GM12891 (cell line): ENCODE measurements at places on chromosomes 4 and X.

DNA sequence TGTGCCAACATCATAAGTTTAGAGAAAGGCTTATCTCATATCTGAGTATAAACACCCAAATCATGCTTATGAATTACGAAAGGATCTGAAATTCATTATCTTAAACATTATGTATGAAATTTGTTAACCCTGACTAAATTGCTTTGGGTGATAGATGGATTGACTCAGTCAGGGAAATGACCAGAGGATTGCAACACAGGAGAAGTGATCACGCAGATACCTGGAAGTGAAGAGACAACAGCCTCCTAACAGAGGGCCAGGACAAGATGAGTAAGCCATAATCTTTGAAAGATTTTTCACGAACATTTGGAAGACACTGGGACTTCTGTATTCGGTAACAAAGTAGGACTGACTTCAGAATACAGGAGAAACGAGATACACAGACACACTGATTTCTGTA is 363.4 kb downstream of the DMD start:
- no peak for DNase-seq

- DNase-seq, result no peak
These were observed 1224.5 kb downstream of the PCDH18 start for GRCh38 chr4:136307765-136308164.

DNA sequence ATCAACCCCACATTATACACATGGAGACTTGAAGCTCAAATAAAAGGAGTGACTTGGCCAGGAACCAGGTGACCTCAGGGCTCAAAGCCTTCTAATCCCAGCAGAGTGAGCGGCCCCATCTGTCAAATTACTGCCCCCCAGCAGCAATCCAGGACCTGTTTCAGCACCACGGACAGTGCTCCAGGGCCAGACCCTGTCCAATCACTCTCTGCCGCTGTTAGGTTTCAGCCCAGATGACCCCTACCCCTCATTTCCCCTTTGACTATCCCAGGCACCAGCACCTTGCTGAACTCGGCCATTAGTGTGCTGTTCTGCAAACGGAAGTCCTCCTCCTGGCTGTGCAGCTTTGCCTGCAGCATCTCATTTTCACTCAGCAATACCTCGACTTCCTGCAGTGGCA is 5.1 kb downstream of the GRIPAP1 start:
- DNase-seq, result no peak

DNA sequence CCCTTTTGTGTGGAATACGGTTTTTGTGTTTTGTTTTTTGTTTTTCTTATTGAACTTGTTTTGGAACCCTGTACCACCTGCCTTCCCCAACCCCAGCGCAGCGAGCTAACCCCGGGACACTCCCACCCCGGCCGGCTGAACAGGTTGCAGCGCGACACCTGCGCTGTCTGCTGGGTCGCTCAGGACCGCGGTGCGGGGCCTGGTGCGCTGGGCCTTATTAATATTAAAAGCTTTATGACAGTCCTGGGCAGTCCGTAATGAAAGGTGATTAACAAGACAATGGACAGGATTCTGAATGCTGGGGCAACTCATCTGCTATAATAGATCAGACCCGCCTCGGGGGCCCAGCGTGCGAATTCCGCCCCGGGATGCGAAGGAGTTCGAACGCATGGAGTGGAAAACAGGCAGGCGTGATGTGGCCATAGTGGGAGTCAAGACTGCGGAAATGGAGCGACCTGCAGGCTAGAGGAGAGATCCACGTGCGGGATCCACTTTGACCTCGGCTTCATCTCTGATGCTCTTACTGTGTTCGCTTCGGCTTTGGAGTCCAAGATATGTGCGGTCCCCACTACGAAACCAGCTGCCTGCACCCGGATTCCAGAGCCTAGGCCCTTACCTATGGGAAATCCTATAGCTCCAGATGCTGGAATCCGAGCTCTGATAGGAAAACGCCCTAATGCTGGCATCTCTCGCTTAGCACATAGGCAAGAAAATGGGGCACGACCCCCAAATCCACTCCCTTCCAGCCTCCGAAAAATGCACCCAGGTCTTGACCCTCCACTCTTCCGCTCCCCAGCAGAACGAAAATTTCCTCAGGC is 69.0 kb upstream of the TMEM33 start:
- DNase-seq, result no peak

- no peak for DNase-seq
These were observed 3.2 kb downstream of the ALB start for GRCh38 chr4:73407227-73407673.

DNA sequence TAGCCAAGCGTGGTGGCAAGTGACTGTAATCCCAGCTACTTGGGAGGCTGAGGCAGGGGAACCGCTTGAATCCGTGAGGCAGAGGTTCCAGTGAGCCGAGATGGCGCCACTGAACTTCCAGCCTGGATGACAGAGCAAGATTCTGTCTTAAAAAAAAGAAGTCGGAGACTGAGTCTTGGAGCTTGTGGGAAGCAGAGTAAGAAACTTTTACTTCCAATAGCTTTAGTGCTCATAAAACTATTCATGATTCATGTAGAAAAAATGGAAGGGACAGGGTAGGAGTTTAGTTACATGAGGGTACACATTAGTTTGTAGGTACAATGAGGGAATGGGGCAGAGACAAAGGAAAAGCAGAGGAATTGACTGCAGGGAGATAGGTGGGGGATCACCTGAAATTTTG is 19.3 kb downstream of the RAP2C start:
- no peak for DNase-seq

DNA sequence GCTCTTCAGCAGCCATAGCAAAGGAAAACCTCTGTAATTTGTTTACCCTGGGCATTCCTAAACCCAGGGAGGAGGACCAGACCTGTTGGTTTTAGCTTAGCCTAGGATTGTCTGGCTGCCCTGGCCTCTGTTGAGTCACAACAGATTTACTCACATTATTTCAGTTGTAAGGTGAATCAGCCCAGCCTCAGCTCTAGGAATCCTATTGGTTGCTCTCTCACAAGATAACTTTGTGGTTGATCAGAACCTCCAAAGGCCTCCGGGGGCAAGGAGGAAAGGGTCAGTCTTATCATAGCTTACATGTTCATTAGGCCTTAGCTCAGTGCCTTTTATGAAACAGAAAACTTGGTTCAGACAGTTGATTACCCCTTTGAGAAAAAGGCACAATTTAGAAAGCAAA is 41.0 kb downstream of the PDK3 start:
- DNase-seq, result no peak

DNA sequence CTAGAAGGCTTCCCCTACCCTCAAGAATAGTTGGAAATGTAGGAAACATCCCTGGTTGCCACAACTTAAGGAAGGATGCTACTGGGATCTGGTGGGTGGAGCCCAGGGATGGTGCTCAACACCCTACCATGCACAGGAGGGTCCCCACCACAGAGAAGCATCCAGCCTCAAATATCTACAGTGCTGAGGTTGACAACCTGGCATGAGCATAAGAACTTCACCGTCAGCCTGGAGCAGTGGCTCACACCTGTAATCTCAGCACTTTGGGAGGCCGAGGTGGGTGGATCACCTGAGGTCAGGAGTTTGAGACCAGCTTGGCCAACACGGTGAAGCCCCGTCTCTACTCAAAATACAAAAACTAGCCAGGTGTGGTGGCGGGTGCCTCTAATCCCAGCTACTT is 24.0 kb upstream of the ASMTL start:
- no peak for DNase-seq

GRCh38 chr4:124936427-124936826 is 223.9 kb upstream of the ANKRD50 start:
- DNase-seq, result no peak

- DNase-seq, result no peak
These were observed 52.9 kb downstream of the TMEM150C start for GRCh38 chr4:82508806-82509428.
